NB4 (cell line): ENCODE measurements at places on chromosomes 7 and 10.

- no peak for DNase-seq
Measured at GRCh38 chr7:83362871-83363550, 200.3 kb upstream of the PCLO start.

DNA sequence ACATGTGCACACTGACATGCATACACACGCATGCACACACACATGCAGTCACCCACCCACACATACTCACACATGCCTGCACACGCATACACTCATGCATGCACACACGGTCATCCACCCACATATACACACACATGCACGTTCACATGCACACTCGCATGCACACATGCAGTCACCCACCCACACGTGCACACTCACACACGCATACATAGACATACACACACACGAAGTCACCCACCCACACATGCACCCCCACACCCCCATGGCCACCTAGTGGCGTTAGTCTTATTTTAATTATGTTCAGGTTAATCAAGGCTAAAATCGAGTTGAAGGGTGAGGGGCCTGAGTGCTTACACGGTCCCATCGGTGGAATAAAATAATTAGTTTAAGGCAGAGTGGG lies 96.8 kb downstream of the DNAJB6 start:
- DNase-seq = peak; percentile 73

DNA sequence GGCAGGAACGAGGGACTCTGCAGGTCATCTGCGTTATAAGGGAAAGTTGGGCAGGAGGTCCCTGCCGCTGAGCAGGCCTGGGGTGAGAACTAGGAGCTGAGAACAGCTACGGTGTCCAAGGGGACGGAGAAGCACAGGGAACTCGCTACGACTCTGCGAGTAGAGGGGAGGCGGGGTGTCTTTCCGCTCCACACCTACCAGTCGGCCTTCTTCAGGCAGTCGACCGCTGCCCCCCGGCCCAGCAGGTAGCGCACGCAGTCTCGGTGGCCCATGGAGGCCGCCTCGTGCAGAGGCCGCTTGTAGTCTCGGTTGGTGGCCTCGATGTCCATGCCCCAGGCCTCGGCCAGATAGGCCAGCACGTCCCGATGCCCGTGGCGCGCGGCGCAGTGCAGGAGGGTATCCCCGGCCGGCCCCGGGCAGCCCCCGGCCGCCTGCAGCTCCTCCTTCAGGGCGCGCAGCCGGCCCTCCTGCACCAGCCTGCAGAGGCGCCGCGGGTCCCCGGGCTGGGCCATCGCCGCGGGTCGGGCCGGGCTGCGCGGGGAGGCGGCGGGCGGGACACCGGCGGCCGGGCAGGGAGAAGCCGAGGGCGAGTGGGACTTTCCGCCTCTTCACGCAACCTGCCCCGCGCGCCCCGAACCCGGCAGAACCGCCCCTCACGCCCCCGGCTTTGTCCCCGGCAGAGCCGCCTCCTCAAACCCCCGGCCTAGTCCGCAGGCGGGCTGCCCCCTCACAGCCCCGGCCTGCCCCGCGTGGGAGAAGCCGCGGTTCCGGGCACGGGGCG lies 660 bp downstream of the ANKRD16 start:
- DNase-seq = peak; percentile 64

DNA sequence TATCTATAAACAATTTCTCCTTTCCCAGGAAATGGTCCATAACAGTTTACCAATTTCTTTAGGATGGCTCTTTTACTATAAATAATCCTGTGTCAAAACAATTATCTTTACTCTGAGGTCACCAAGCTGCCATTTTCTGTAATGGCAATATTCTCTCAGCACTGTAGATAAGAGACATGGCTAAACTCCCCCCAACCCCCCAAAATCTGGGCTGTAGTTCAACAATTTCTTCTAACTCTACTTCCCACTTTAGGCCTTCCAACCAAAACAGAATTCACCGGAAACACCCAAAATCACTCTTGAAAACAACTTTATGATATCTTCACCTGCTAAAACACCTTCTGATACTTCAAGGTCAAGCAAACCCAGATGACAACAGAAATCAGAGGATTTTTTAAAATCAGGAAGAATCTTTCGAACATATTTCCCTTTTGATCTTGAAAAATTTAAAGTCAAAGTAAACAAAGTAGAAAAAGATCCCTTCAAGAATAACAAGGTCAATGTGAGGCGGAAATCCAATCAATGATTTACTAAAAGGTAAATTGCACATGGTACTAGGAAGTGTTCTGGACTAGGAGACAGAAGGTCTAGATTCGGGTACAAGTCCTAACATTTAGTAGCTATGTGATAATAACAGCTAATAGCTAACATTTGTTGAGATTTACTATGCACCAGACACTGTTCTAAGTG lies 176.8 kb downstream of the CPEB3 start:
- DNase-seq = no peak

- no peak for DNase-seq
Measured at GRCh38 chr7:30829471-30829870, 58.3 kb downstream of the MINDY4 start.

- DNase-seq = no peak
Measured at GRCh38 chr10:21146436-21146789, 249.3 kb upstream of the NEBL start.

GRCh38 chr10:110629680-110630191 lies 14.4 kb upstream of the RBM20 start:
- DNase-seq = no peak

DNA sequence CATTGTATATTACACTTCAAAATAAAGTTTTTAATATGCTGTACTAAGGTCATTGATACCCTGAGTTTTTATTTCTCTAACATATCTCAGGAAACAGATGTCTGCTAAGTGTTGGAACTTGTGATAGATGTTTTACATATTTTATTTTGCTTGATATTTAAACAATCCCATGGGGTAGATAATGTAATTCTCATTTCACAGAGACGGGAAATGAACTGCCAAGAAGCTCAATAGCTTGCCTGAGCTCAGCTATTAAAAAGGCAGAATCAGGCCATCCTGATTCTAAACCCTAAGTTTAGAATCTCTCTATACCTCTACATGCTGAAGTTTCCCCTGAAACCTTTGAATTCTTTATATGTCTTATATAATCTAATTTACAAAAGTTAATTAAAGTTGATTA lies 126.3 kb downstream of the LRRC18 start:
- DNase-seq = no peak

- no peak for DNase-seq
Measured at GRCh38 chr7:138890499-138891445, 90.4 kb downstream of the KIAA1549 start.

GRCh38 chr10:49398000-49398861 lies 2.3 kb upstream of the DRGX start:
- DNase-seq = peak; percentile 30
